ENCODE measurements at places on chromosomes 12 and 14.

DNA sequence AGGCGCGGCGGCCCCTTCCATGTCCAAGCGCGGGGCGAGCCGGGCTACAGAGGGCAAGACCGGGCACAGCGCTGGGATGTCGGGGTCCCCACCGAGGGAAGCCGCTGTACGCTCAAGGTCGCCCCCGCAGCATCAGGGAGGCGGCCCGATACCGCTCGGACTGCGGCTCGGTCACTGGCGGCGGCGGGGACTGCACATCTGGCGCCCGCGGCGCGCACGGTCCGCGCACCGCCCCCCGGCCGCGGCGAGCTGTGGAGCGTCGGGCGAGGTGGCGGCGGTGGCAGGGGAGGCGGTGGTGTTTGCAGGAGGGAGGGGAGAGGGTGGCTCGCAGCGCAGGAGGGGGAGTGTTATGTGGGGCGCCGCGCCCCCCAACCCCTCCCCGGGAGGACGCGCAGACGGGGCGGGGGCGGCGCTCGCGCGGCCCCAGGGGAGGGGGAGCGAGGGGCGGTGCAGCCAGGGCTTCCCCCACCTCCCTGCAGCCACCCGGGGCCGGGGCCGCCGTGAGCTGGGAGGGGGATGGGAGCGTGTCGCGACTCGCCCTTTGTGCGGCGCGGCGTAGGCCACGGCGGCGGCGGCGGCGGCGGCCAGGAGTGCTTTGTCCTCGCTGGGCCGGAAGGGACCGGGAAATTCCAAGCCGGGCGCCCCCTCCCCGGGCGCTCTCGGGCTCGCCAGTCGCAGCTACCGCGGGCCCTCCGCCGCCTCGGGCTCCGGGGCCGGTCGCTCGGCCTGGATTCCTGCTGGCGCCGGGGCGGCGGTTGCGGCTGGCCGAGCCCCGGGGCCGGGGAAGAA lies at the start of gene NUAK1:
Gene NUAK1, minus strand, starts transcription at position 322 of the 789 bp plus-strand sequence. Its CDS starts 301 bp downstream, at position 21.
- DNase-seq = peak; percentile 86

GRCh38 chr12:9943240-9943639 lies 11.1 kb upstream of the CLEC2A start:
- DNase-seq = peak; percentile 49

- no peak for DNase-seq
These were observed 44.6 kb upstream of the NPFF start for GRCh38 chr12:53551889-53552291.

GRCh38 chr12:30965613-30965985 lies 39.1 kb downstream of the TSPAN11 start:
- DNase-seq = no peak

DNA sequence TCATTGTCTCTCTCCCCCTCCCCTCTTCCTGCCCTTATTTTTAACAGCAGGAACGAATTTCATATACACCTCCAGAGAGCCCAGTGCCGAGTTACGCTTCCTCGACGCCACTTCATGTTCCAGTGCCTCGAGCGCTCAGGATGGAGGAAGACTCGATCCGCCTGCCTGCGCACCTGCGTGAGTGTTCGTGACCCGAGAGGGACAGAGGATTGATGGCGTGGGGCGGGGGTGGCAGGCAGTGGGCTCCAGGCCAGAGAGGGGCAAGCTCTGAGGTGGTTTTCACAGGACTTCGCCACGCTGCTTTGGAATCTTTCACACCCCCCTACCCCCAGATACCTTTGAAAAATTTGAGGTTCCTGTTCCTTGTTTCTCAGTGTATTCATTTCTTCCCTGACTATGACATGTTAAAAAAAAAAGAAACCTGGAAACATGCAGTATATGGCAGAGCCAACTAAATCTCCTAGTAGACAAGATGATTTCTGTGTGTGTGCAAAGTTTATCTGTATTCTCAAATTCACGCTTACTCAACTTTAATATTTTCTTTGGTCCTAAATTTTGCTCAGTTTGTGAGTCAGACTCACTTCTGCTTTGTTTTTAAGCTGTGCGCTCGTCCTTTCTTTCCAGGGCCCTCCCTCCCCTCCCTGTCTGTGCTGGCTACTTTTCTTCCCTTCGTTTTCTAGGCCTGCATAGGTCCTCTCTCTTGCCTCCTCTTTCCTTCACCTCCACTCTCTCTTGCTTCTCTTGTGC lies 103.1 kb downstream of the ETV6 start:
- DNase-seq = no peak

DNA sequence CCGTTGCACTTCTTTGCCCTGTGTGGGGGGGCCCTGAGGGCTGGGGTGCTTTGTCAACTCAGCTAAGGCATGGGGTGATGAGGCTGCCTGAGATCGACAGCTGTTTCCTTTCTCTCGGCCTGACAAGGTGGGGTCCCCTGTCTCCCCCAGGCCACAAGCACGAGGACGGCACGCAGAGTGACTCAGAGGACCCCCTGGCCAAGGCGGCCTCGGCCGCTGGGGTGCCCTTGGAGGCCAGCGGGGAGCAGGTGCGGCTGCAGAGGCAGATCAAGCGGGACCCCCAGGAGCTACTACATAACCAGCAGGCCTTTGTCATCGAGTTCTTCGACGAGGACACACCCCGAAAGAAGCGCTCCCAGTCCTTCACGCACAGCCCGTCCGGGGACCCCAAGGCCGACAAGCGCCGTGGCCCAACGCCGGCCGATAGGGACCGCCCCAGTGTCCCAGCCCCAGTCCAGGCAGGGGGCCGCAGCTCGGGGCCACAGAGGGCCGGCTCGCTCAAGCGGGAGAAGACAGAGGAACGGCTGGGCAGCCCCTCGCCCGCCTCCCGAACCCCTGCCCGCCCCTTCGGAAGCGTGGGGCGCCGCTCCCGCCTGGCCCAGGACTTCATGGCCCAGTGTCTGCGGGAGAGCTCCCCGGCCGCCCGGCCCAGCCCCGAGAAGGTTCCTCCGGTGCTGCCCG lies 18.8 kb downstream of the CEP170B start:
- no peak for DNase-seq

DNA sequence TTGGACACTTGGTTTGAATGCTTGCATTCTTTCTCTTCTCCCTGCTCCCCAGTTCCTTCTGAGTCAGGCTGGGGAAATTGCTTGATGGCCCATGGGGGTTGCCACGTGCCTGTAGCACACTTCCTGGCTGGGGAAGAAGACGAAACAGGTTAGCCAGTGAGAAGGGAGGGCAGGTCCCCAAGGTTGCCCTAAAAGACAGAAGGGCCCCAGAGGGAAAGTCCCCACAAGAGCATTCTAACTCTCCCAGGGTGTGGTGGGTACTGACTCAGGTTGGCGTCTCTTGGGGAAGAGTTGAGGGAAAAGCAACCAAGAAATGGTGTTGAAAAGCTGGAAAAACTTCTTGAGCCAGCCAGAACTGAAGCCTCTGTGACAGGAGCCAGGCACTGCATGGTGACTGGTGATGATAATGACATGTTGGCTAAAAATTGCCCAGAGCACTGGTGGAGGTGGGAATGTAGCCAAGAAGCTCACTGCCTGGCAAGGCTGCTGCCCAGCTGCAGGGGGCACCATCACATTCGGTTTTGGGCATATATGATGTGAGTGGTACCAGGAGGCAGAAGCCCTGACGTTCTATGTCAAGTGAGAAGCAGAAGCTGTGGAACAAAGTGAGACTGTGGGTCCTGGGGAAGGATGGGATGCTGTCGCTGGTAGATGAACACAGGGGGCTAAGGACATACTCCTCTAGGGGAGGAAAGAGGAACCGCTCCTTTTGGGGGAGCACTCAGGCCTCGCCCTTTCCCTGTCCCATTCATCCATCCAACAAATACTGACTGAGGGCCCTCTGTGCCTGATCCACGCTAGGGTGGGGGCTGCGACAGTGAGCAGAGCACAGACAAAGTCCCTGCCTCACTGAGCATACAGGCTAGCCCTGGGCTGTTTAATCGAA lies 8.1 kb upstream of the RABGGTA start:
- DNase-seq = no peak

DNA sequence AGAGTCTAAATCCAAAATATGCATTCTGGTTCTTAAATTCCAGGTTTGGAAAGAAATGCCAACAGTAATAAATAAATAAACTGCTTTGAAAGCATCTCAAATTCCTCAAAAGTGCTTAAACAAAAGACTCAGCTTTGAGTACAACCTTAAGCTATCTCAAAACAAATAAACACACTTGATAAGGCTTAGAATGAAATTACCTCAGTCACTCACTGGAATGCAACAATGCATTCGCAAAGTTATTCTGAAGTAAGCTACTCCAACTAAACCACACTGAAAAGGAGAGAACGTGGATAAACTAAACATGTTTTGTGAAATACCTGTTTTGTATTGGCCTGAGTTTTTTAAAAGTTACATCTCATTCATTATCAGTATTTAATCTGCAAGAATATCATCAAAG lies 1.2 kb downstream of the SPTSSA start:
- no peak for DNase-seq

GRCh38 chr12:116731801-116732200 lies 6.1 kb downstream of the SPRING1 start:
- DNase-seq = no peak

GRCh38 chr12:89695100-89695499 lies 13.5 kb downstream of the ATP2B1 start:
- no peak for DNase-seq

DNA sequence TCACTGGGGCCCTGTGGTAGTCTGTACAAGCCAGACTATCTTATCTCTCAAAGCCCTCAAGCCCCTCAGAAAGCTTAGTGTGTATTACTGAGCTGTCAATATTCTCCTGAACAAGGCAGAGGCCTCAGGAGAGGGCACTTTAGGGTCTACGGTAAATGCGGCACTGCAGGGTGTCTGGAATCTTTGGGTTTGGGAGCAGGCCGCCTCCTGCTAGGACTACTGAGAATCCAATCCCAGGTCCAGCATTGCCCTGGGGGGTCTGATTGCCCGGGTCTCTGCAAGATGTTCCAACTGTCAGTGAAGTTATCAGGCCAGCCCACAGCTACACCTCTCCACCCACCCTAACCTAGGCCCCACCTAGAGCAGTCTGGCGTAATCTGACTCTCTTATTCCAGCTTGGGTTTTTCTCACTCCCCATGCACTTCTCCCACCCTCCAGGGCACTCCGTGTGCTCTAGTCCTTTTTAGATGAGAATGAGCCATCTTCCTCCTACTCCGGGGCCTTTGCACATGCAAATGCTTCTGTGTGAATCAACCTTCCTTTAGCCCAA lies 4.3 kb upstream of the ZFP36L1 start:
- no peak for DNase-seq

DNA sequence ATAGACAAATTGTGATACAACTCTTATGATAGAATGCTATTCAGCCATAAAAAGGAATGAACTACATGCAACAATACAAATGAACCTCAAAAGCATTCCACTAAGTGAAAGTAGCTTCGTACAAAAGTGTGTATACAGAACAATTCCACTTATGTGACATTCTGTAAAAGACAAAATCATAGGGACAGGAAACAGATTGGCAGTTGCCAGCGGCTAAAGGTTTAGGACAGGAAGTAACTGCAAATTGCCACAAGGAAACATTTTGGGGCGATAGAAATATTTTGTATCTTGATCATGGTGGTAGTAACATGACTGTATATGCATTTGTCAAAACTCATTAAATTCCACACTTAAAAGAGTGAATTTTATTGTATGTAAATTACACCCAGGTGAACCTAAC lies 113.4 kb downstream of the CAPZA3 start:
- no peak for DNase-seq

- DNase-seq = no peak
These were observed 1.6 kb downstream of the GIT2 start for GRCh38 chr12:109994401-109995175.

GRCh38 chr12:54917001-54917488 lies 62.7 kb downstream of the MUCL1 start:
- DNase-seq = no peak

- DNase-seq = peak; percentile 91
These were observed at the start of gene ZFHX2 for GRCh38 chr14:23551266-23552028. Gene ZFHX2, minus strand, starts transcription at chr14:23551765. Its CDS starts 16,440 bp downstream, at chr14:23535325.

- DNase-seq = no peak
These were observed 11.5 kb downstream of the FUT8 start for GRCh38 chr14:65423982-65424381.

GRCh38 chr14:44970907-44971306 lies 8.9 kb downstream of the TOGARAM1 start:
- DNase-seq = no peak

DNA sequence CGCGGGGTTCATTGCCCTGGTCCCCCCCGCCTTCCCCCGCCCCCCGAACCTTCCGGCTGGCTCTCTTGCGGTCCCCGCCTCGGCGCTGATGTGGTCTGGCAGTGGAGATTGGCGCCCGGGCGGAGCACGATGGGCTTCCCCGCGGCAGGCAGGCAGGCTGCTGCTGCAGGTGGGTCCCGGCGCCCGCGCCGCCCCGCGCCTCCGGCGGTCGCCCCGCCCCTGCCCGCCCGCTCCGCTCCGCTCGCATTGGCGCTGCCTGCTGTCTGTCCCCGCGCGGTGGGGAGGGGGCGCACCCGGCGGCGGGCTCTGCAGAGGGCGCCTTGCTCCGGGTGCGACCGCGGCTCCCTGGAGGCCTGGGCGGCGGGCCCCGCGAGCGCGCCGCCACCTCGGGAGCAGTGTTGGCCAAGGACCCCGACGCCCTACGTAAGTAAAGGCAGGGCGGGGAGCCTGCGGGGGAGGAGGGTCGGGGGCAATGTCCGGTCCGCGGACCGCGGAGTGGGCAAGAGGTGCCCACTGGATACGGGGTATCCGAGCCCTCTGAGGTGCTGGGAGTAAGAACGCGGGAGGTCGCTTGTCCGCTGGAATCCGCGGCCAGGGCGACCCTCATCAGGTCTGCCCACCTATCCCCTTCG lies at the start of gene AKAP5:
Gene AKAP5, plus strand, starts transcription at position 309 of the 632 bp plus-strand sequence. CDS start 2,896 bp downstream, outside the sequence.
- peak; percentile 82 for DNase-seq

DNA sequence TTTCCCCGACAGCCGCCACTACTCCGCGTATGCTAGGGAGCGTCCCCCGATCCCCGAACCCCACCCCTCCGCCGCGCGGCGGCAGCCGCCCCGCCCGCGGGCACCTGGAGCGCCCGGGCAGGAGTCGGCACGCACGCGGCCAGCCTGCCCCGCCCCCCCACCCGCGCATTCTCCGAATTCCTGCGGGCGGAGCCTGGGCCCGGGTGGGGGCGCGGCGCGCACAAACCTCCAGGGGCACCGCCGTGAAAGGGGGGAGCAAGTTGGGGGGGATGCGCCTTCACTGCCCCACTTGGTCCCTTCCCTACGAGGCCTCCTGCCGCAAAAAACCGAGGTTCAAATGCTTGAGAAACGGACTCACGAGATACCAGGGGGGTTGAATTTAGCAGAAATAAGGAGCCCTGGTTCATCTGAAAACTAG lies 1.7 kb downstream of the AJUBA start:
- DNase-seq = no peak

- no peak for DNase-seq
These were observed 8.2 kb downstream of the GNPNAT1 start for GRCh38 chr14:52783206-52783605.

GRCh38 chr14:19828314-19828713 lies 24.7 kb downstream of the OR4N2 start:
- no peak for DNase-seq

DNA sequence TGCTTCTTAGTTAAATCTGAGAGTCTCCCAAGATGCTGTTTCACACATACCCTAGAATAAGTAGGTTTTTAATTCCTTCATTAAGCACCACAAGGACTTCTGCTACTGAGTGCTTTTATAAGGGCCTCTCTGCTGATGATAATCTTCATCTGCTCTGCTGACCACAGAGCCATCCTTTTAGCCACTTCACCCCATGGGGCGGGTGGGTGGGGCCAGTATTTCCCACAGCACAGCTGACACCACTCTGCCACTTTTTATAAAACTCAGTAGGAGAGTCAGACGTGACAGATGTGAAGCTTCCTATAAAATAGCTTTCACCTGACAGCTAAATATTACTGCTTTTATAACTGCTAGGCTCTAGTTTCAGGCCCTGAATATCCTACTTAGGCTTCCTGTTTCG lies 20.3 kb downstream of the FCF1 start:
- DNase-seq = no peak

Measured in NCI-H82 (cell line).